ENCODE measurements at places on chromosomes 3 and 15.
A peak's percentile ranks its signal among the peaks of the same experiment; 100 is the strongest.

- DNase-seq, result no peak
Measured at GRCh38 chr3:48503401-48504050, 448 bp downstream of the SHISA5 start.

DNA sequence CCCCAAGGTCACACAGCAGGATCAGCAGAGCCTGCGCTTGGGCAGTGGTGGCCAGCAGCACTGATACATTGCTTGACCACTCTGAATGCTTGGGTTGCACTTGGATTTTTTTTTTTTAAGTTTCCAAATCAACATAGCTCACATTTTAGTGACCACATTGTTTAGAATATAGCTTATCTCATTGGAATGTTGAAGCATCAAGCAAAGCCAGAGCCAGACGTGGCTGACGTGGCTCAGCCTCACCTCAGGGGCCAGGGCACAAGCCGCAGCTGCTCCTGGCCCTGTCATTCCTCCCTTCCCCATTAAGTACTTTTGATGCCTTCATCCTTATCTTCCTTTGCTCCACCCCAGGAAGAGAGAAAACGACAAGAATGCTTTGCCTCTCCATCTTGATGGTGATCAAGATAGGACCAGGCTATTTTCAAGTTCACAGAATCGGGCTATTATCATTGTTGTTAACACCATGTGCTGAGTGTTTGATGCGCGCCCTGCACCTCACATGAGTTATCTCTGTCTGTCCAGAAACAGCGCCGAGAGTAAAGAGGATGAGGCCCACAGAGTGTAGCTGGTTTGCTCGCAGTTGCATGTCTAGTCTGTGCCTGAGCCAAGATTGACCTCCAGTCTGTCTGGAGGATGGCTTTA is 75.8 kb downstream of the AAGAB start:
- DNase-seq, result no peak

DNA sequence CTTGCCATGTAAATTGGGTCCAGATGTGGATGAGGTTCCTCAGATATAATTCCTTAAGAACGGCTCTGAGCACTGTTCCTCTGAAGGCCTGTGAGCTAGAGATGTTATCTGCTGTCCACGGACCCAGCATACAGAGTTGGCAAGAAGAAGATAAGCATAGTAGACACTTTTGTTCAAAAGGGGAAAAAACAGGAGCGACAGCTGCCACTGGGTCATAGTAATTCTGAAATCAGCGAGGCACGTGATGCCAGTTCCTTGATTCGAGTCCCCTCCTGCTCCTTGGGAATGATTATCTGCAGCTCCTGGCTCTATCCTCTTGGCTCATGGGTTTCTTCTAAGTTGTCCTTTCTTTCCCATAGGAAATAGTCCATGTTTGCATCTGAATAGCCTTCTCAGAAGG is 2.5 kb upstream of the RAB7A start:
- no peak for DNase-seq

GRCh38 chr3:126085841-126086240 is 1.9 kb upstream of the SLC41A3 start:
- no peak for DNase-seq

- no peak for DNase-seq
Measured at GRCh38 chr3:31262201-31262600, 270.5 kb upstream of the STT3B start.

- no peak for DNase-seq
Measured at GRCh38 chr3:9225268-9225667, 24.2 kb downstream of the SRGAP3 start.

- no peak for DNase-seq
Measured at GRCh38 chr15:60548101-60548500, 69.2 kb upstream of the ICE2 start.

DNA sequence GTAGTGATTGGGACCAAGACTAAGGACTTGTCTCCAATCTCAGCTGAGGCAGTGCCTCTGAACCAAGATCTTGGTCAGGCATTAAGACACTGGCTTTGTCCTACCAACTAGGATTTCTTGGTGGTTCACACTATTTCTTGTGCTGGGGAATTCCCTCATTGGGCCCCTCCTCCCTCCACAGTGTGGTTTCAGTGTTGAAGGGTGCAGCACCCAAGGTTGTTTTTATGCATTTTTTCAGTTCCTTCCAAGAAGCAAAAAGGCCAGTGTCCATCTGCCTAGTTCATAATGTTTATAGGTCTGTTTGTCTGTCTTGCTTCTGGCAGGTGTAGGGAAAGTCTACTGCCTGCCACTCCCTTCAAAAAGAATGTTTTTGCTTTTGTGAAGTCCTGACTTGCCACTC is 10.6 kb upstream of the ITPKA start:
- peak; percentile 88 for DNase-seq

- no peak for DNase-seq
Measured at GRCh38 chr15:101306341-101307047, 11.4 kb upstream of the SNRPA1 start.

GRCh38 chr3:98552232-98553020 is 20.6 kb downstream of the GPR15 start:
- no peak for DNase-seq

DNA sequence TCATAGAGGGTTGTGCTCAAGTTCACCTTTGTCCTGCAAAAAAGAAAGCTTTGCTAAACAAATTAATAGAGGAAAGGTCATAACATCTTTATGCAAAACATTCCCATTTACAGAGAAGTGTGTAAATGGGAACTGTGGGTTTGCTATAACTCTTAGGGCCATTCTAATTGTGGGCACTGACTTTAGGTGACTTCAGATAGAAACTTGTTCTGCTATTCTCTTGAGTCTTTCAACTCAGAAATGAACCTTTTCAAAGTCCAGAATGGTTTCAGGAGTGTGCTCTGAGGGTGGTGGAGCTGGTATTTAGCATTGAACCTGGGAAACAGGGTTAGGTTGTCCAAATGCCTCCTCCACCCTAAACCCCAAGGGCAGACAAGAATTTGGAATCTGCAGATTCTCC is 34.0 kb downstream of the SPTSSB start:
- DNase-seq, result no peak

DNA sequence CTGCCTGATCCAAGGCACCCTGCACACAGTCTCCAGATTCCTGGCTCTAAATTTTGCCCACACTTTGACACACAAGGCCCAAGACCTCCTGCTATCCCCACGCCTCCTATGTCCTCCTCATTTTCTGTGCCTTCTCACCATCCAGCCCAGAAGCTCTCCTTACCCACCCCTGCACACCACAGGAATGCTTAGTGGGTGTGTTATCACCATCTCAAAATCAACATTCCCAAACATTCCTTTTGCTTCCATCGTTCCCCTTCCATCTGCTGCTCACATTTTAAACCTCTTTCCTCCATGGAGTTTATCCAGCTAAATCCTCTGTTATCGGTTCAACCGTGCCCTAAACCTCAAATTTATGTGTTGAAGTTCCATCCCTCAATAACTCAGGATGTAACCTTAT is 43.9 kb downstream of the DGKG start:
- no peak for DNase-seq

- DNase-seq, result no peak
Measured at GRCh38 chr15:61871926-61872522, 188.2 kb downstream of the VPS13C start.

GRCh38 chr3:191792580-191792979 is 331.6 kb downstream of the PYDC2 start:
- DNase-seq, result no peak

DNA sequence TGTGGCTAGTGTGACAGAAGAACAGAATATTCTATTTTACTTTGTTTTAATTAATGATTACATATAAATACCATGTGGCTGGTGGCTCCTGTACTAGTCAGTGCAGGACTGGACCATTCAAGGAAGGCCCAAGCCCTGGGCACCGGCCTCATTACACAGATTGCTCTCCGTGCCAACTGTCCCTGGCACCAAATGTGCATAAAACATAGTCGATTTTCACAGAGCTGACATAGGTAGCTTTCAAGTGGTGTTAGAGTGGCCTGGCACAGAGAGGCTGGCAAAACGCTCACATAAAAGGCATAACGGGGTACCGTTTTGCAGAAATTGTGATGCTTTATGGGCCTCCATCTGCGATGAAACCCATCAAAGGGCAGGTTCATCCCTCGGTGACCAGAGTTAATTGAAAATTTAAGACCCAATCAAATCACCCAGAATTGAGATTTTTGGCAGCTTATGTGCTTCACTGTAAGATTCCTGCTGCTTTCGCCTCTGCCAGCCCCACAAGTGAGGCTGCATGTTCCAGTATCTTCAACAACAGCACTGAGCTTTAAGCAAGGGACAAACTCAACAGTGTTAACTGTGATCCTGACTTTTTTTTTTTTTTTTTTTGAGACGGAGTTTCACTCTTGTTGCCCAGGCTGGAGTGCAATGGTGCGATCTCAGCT is 25.9 kb downstream of the RFTN1 start:
- no peak for DNase-seq

GRCh38 chr15:94412979-94413746 is 181.8 kb downstream of the MCTP2 start:
- peak; percentile 4 for DNase-seq

- DNase-seq, result no peak
Measured at GRCh38 chr3:113985541-113985940, 37.7 kb downstream of the ZDHHC23 start.

DNA sequence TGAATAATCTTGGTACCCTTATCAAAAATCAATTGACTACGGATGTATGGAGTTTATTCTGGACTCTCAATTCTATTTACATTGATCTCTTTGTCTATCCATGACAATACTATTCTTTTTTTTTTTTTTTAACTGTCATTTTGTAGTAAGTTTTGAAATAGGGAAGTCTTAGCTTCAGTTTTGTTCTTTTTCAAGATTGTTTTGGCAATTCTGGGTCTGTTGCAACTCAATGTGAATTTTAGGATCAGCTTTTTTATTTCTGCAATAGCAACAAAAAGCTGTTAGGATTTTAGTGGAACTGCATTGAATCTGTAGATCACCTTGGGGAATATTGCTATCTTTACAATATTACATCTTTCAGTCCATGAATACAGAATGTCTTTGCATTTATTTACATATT is 21.4 kb downstream of the BTLA start:
- DNase-seq, result no peak

DNA sequence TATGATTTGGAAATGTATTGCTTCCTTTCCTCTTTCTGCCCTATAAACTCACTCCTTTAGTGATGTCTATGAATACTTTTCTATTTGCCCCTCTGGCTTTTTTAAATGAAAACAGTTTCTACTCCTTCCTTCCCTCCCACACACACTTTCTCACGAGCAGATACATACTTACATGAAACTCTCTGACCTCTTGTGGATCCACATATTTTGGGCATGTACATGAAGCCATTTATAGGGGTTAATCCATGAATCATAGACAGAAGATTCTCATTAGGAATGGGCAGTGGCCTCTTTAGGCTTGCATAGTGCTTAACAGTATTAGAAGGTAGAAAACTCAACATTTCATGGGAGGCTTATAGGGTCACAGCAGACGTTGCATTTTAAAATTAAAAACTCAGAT is 24.8 kb downstream of the ANAPC13 start:
- no peak for DNase-seq

DNA sequence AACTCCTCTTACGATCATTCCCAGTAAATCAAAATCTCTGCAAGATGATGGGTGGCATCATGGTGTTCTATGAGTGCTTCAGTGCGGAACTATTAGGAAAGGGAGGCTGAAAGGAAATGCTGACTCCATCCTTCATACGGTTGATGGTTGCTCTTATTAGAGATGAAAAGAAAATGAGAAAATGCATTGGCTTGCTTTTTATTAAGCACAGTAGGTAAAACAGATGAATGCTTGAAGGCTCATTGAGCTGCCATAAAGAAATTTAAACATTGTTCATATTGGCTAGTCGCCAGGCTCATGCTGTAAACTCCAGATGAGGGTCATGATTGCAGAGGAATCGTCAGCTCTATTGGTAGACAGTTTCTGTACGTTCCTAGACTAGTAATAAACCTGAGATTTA is 115.8 kb downstream of the EPHA3 start:
- DNase-seq, result no peak

All from GM19239 (cell line).